Glutamatergic neuron (in vitro differentiated cells): ENCODE measurements at places on chromosomes 3 and 15. TPM values are rescaled to one million over a fixed set of nuclear protein-coding genes. Genes with fewer than 3 reads are reported as not detected.

GRCh38 chr3:126263539-126263938 is 83.2 kb upstream of the ALDH1L1 start:
- no peak for DNase-seq

DNA sequence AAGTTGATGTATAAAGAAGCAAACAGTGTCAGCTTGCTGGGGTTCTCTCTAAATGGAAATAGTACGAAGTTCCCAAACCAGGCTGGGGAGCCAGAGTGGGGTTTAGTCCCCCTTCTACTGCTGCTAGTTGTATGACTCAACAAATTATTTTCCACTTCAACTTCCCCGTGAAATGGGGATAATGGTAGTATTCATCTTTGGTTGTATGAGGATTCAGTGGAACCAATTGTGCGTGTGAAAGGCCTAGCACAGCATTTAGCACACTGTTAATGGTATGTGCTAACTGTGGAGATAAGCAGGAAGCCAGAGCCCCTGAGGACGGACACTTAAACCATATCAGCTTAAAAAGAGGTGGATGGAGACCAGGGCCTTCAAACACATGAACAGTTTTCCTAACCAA is 4.2 kb downstream of the SORD start:
- no peak for DNase-seq

DNA sequence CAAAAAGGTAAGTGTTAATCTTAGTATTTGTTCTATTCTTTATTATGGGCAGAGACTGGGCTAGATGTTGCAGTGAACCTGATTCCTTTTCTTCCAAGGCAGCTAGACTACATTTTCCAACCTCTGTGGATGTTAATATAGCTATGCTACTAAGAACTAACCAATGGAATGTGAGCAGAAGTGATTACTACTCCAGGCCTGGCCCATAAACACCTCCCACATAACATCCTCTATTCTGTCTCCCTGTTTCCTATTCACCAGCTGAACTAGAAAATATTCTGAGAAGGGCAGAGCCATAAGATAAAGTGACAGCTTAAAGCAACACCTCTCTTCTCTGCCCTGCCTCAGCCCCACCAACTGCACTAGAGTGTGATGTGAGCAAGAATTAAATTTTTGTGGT is 29.4 kb downstream of the CD200R1L start:
- no peak for DNase-seq

DNA sequence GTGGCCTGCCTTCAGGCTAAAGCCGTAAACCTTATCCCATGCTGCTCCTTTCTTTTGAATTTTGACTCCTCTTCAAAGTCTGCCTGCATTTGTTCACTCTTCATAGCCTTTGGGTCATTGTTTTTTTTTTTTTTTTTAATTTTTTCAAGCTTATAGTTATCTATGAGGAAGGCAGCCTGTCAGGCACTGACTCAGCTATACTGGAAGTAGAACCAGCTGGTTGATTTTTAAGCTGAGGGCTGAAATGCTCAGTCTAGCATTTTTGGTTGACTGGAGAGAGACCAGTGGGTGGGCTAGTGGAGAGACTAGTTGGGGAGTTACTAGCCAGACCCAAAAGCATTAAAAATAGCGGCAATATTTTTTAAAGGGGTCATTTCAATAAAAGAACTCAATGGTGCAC is 44.1 kb downstream of the C3orf20 start:
- DNase-seq: no peak

DNA sequence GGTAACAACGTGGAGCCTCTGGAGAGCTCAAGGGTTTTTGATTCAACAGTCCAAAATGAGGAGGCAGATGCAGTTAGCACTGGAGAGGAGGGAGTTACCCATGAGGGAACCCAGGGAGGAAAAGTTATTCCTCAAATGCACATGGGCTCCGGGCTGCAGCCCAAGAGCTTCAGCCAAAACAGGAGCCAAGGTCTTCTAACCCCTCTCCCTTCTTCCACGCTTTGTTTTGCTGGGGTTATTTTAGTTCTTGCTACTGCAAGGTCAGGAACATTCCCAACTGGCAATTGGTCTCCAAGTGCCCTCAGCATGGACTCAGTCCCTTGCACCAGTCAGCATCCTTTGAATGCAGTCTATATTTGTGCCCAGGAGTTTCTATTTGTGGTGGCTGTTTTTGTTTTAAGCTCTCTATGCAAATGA is 90.0 kb downstream of the TGFBR2 start:
- DNase-seq: no peak

GRCh38 chr3:69994919-69995318 is 4.6 kb upstream of the SAMMSON start:
- no peak for DNase-seq

GRCh38 chr15:49823987-49824774 is 203.3 kb downstream of the DTWD1 start:
- DNase-seq: no peak

GRCh38 chr3:107344722-107345121 is 32.5 kb upstream of the CCDC54 start:
- DNase-seq: no peak

DNA sequence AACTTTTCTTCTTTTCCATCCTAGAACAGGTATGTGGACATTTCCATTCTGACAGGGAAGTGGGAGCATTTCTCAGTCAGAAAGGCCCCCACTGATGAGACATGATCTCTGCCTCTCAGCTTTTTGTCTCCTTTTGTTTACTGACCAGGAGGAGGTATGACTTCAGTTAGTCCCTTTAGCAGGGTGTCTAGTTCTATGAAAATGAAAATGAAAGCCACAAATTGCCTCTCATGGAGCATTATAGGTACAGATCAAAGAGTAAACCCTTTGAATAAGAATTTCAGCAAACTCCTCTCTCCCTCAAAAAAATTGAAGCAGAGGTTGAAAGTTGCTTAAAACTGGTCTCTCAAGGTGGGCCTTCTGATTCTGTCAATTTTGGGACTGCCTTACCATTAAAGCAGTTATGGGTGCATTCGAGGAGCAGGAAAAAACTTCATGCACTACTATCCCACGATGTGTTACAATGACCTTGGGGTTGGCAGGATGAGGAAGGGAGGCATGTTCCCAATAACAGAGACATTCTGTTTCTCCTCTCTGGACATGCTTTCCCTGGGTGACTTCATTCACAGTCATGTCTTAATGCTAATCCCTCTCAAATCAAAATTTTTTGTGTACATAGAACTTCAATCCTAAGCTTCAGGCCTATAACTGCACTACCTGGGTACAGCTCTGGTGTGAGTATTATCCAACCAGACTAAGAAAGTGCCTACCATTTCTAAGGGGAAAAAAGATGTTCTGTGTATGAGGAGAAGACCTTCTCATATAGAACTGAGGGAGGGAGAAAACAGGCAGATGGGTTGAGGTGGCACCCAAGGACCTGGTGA is 50.6 kb upstream of the TBC1D23 start:
- no peak for DNase-seq

DNA sequence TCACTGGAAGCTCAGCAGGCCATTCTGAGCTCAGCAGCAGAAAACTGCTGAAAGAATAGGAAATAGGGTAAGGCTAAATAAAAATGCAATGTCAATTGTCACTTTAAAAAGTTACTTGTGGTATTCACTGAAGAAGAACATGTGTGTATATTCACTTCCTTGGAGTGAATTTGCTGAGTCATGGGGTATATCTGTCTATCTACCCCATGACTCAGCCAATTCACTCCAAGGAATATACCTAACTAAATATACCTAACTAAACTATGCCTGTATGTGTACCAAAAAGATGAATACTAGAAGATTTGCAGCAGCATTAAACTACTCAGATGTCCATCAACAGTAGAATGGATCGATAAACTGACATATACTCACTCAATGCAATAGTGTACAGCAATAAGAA is 69.5 kb upstream of the KCNAB1 start:
- DNase-seq: no peak

DNA sequence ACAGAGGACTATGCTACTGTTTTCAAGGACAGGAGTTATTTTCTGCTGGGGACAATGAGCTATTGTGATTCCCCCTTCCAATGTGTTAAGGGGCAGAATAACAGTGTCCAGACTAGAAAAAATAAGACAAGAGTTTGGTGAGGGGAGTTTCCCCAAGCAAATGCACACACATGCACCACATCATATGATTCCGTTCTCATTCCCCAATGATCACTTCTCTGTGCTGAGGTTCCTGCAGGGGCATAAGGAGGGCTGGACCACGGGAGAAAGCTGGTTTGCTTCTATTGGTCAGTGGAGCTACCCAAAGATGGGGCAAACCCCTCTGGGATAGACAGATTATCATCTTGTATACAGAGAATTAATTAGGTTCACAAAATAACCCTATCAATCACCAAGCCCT is 80.6 kb downstream of the RBPMS2 start:
- no peak for DNase-seq

GRCh38 chr3:161673866-161674265 is 177.3 kb downstream of the OTOL1 start:
- no peak for DNase-seq

DNA sequence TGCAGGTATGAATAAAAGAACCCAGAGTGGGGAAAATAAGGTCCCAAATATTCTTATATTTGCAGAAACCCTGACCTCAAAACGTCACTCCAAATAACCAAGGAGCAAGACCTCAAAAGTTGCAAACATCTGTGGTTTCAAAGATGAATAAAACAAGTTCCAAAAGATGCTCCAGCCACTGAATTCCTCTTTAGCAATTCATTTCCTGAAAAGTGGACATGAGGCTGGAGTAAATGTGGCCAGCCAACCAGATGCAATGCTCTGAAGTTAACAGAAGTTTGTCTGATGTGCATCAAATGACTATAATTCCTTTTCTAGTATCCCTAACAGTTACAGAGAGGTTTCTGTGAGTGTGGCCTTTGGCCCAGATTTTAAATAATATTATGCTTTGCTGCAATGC is 71.2 kb upstream of the WNT5A start:
- DNase-seq: no peak

DNA sequence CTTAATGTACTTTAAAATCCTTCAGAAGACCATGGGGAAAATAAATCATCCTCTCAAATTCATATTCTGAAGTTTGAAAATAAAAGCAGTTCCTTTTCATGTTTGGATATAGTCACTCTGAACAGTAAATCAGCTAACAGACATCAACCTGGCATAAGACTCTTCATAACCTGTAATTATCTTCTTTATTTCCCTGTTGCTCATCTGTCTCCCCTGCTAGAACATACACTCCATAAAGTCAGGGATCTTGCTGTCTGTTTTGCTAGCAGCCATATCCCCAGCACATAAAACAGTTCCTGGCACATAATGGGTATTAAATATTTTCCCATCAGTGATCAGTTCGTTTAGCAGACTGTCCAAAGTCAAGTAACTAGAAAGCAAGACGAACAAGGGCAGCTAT is 11.2 kb downstream of the VGLL4 start:
- no peak for DNase-seq

DNA sequence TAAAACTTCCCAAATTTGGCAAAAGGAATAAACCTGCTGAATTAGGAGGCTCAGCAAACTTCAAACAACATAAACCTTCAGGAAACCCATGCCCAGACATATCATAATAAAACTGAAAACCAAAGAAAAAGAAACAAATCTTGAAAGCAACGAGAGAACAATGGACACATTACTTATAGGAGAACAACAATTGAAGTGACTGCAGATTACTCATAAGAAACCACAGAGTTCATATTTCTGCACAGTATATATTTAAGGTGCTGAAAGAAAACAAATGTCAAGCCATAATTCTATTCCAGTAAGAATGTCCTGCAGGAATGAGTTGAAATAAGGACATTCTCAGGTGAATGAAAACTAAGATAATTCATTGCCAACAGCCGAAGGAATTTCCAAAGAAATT is 80.8 kb upstream of the PROK2 start:
- no peak for DNase-seq

DNA sequence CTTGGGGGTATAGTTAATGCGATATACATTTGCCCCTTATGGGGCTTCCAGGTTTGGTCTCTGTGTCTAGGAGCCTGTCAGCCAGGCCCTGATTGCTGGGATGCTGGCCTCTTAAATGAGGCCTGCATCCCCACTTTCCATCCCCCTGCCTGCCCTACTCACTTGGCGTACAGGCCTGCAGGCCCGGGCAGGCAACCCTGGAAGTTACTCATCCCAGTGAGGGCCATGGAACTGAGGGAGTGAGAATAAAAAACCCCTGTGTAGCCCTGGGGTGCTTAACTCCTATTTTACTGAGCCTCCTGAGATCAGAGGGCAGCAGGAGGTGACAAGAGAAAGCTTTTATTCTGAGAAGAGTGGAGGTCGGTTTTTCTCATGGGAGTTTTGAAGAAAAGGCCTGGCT is 2.0 kb downstream of the DISP2 start:
- no peak for DNase-seq

DNA sequence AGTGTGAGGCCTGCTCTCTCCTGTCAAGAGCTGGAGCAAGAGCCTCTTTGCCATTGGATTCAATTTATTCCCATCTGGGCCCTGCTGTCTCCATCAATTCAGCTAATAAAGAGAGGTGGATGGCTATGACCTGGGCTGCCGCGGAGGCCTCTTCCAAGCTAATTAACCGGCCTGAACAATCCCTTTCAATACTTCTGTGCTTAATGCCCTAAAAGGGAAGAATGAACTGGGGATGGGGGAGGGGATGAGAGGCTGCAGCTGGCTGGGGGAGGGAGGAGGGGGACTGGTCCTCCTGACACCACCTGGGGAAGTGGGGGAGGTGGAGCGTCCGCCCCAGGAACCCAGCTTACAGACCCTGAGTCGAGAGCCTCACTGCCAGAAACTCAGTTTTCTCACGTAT is 33.4 kb upstream of the PRR23E start:
- peak; percentile 55 for DNase-seq

- no peak for DNase-seq
Measured at GRCh38 chr3:111589303-111590142, 5.6 kb downstream of the ZBED2 start.

GRCh38 chr15:60399931-60400330 is 2.1 kb upstream of the ANXA2 start:
- no peak for DNase-seq

Gene GRAMD2A
- total RNA-seq: not detected

Gene RTP3
- total RNA-seq: not detected

Gene STAC
- 1.2 TPM for total RNA-seq

Gene GALNT15
- 0.39 TPM for total RNA-seq

Gene REC114
- total RNA-seq: not detected

Gene SPSB4
- total RNA-seq: 98.4 TPM

Gene CIDEC
- total RNA-seq: not detected

Gene CCR1
- total RNA-seq: not detected

Gene WDR72
- total RNA-seq: 1.1 TPM

Gene SMARCC1
- total RNA-seq: 196 TPM

Gene UROC1
- not detected for total RNA-seq

Gene RAB43
- total RNA-seq: 2.3 TPM

Gene TMEM212
- total RNA-seq: not detected
